Esophagus mucosa (tissue), 1 donor: ENCODE measurements at places on chromosomes 5 and 9. TPM values are rescaled to one million over a fixed set of nuclear protein-coding genes. Genes with fewer than 3 reads are reported as not detected.

GRCh38 chr5:127643607-127644006 is 5.3 kb upstream of the CTXN3 start:
- ATAC-seq = no peak

- ATAC-seq = no peak
Observed at GRCh38 chr5:102498271-102499034, at the start of gene SLCO6A1. Gene SLCO6A1, minus strand, starts transcription at chr5:102499001. Its CDS starts 157 bp downstream, at chr5:102498844.

GRCh38 chr9:1284727-1285126 is 234.6 kb downstream of the DMRT2 start:
- no peak for ATAC-seq

GRCh38 chr5:454936-455335 is 12.0 kb downstream of the EXOC3 start:
- ATAC-seq = no peak

- ATAC-seq = no peak
Observed at GRCh38 chr5:89133975-89134374, 251.0 kb upstream of the MEF2C start.

The CDC20B gene
- total RNA-seq = not detected
